ENCODE measurements at places on chromosomes 2 and 18.

- DNase-seq: no peak
These were observed 2.5 kb upstream of the GPR39 start for GRCh38 chr2:132414081-132414480.

DNA sequence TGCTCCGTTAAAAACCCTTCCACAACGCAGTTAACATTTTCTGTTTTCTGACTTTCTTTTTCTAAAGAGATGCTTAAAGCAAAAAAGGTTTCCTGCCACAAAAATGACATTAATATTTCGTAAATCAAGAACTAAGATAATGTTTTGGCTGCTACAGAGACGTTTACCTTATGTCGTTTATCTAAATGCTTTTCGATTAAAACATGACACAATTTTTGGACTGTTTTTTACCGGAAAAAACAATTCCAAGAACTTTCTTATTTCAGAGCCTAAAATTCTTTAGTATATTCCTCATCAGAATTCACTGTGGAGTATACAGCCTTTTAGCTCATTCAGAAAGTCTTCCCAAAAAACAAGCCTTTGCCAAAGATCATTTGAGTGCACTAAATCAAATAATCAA is 278.0 kb upstream of the TCF4 start:
- no peak for DNase-seq

- peak; percentile 43 for DNase-seq
These were observed 43.0 kb upstream of the EFEMP1 start for GRCh38 chr2:55966401-55967118.

DNA sequence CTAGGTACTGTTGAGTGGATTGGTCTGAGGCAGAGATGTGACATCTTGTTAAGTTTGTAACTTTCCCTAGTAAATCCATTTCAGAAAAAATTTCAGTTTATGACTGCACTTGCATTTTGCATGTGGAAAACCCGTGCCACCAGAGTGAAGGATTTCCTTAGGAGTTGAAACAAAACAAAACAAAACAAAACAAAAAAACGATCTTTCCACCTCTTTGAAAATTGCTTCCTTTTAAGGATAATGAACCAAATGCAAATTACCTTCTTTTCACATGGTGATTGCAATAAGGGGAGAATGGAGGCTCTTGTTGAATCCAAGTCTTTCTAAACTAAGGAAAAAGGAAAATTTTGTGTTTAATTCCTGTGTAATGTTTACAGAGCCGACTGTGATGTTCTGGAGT is 43.2 kb downstream of the PHLPP1 start:
- no peak for DNase-seq

GRCh38 chr18:31161757-31162418 is 768 bp downstream of the DSC1 start:
- no peak for DNase-seq

DNA sequence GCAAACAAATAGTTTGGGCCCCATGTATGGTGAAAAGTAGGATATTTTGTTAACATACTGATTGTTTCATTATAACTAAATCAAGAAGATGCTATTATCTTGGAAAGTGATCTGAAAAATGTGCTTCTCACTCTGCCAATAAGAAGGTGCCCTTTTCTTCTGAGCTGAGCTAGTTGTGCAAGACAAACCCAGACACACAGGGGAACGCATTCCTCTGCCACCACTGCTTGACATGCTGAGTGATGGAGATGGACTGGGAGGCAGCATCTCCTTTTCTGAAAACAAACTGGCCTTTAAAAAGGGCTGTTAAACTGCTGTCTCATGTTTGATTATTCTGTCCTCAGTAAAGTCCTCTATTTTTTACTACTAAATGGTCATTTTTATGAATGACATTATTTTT is 1989.9 kb upstream of the CELF4 start:
- DNase-seq: peak; percentile 6

DNA sequence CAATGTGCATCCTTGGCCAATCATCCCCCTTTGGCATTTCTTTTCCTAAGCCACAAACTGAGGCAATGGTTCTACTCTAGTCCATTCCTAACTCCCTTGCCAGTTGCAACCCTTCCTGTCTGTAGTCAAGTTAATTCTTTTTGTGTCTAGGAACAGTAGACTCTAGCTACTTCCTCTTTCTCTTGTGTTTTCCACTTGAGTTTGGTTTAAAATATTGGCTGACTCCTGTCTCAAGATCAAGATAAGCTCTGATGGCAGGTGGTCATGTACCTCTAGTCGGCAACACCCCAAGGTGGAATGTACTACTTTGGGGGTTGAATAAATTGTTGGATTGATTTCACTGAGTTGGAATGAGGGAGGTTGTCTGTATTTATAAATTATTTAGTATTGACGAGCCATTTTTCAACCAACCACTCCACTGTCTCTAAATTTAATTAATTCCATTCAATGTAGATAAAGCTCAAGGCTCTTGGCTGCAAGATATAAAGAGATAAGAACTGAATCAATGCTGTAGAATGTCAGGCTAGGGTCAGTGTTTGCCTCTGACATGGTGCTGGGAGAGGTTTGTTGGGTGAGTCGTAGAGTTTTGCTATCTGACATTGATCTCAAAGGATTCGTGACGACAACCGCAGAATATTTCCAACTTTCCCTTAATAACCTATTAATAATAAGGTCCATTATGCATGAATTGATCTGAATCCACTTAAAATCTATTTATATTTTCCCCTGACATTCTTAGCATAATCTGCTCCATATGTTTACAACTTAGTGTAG is 188.7 kb upstream of the APCDD1 start:
- no peak for DNase-seq

GRCh38 chr18:3759099-3759498 is 309.1 kb downstream of the TGIF1 start:
- DNase-seq: no peak

GRCh38 chr2:119232666-119232993 is 9.0 kb downstream of the STEAP3 start:
- DNase-seq: no peak

- DNase-seq: no peak
These were observed 20.8 kb downstream of the PTPN18 start for GRCh38 chr2:130376433-130377293.

DNA sequence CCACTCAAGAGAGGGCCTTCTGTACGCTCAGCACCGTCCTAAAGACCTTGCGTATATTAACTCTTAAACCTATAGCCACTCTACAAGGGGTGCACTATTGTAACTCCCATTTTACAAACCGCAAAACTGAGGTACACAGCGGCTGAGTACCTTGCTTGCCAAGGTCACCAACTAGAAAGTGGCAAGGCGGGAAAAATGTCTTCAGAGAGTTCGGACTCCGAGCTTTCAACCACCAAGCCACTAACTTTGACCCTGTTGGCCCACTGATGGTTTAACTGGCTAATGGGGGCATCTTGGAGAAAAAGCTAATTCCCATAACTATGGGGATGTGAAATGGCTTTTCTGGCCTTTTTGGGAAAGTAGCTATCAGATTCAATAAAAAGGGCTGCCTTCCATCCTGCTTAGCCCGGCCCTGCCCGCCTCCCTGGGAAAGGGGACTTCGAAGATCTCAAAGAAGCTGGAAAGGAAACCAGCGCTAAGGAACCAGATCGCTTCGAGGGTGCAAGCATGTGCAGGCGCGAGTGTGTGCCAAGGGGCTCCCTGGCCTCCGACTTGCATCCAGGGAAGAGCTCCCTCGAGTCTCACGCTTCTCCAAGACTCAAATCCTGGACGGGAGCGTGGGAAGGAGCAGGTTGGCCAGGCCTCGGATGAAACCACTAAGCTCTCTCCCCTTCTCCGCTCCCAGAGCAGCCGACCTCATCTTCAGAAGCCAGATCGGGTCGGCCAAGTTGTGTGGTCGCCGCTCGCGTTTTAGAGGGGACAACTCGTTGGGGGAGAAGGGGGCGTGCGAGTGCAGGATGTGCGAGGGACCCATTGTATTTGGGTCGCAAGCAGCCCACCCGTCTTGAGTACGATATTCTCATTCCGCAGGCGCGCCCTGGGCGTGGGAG is 2.2 kb upstream of the SP5 start:
- DNase-seq: no peak

DNA sequence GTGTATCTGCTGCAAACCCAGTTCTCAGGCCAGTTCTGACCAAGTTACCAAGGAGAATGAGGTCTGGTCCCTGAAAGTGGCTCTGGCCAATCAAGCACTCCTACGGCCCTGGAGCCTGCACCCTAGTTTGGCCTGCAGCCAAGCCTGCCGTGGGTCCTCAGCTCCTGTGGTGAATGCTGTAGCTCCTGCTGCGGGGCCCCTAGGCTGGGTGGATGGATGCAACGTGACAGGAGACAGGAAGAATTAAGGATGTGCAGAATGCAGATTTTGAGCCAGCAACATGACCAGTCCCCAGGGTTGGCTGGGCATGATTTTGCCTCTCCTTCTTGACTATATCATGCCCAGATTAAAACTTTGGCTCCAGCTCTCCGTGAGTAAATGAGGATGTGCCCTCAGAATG is 97.2 kb downstream of the SMAD7 start:
- no peak for DNase-seq

DNA sequence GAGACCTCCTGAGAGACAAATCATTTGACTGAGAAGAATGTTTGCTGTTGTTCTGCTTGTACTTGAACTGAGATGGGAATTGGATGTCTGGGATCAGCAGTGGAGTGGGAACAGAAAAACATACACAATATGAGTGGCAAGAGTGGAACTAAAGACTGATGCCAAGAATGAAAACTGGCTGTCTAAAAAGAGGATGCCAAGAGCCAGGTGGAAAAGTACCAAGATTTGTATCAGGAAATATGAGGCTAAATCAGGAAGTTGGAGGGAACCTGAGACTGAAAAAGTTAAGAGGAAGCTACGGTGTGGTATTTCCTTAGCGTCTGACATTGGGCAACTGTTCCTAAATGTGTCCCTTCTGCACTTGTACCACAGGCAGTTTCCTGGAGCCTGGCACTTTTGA is 440.9 kb upstream of the CELF4 start:
- DNase-seq: no peak
